Umbilical cord (tissue), 2 donors: ENCODE measurements at places on chromosomes 5 and 9.

DNA sequence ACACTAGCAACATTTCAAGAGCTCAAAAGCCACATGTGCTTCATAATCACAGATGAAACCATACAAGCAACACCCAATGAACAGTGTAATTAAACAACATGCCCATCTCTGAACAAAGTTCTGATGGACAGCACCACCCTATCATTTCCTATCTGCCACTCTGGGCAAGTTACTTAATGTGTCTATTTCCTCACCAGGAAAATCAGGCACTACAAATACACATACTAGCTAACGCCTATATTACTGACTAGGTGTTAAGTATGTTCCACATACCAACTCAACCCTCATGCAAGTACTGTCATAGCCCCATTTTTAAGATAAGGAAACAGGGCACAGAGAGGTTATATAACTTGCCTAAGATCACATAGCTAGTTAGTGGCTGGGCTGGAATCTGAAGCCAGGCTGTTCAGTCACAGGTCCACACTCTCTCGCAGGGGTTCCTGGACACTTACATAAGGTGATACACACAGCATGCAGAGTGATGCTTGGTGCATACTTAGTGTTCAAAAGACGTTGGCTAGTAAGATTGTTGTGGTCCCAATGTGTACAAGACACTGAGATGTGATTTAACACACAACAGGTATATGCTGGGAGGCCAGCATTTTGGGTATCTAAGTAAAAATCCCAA lies 24.2 kb downstream of the CORO2A start:
- no peak for DNase-seq

DNA sequence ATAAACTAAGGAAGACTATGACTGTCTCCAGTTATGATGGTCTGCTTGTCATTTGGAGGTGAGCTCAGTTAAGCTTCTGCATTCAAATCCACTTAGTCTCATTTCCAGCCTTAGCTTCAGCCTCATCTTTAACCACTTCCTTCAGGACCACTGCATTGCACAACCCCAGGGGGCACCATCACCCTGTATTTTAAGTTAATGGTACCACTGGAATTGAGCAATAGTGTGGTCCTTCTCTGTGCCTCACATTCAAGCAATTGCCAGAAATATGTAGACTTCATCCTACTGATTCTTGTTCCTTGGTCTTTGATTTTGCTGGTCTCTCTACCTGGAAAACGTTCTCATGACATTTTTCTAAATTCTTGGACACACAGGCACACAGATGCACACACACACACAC lies 131.5 kb upstream of the PTPN3 start:
- no peak for DNase-seq

- DNase-seq = peak; percentile 54
Observed at GRCh38 chr5:112417931-112418658, 982 bp downstream of the EPB41L4A start.

- DNase-seq = peak; percentile 79
Observed at GRCh38 chr9:114003758-114004157, 74.3 kb downstream of the AMBP start.

DNA sequence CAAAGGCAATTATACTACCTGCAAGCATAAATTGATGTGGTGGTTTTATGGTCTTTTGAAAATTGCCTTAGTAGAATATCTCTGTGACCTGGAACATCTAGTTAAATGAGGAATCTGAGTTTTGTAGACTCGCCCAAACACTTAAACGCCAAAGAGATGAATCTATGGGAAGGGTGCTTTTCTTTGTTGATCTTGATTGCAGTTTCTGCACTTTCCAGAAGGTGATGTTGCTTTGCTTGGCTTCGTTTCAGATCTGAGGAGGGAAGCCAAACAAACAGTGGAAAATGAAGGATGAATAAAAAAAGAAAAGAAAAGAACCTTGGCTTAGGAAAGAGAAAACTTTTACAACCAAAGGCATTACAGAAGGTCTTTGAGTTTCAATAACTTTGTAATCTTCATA lies 1021.2 kb downstream of the NR2F1-AS1 start:
- no peak for DNase-seq

DNA sequence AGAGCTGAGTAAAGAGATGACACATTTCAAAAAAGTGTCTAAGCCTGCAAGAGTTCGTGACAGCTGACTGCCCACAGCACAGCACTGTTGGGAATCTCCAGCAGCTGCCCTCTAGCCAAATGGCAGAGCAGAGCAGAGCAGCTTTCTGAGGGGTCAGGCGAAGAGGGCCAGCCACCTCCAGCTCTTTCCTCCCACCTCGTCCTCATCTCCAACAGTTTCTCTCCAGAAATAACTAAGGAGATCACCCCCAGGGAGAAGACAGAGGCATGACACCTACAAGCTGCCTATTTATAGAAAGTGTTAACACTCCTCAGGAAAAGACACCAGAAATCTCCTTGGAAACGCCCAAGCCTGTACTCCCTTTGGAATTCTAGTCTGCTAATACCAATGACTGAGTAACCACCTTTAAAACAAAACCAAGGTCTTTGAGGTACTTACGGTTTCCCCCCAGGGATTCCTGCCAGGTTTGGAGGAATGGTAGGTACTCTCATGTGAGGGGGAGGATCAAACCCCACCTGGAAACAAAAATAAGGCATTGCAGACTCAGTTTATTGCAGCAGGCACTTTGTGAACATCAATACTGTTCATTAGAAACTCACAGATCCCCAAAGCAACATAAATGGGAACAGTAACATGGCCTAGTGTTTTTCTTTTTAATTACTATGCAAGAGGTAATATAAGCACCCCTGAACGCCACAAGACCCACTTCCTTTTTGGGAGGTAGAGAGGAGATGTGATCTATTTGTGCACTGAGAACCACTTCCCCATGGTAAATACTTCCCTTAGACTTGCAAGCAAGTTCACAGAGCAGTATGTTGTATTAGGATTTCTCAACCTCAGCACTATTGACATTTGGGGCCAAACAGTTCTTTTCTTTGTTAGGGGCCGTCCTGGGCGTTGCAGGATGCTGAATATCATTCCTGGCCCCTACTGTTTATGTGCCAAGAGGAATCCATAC lies 79.3 kb downstream of the TLE1 start:
- DNase-seq = no peak
